ENCODE measurements at places on chromosomes 4 and X.

DNA sequence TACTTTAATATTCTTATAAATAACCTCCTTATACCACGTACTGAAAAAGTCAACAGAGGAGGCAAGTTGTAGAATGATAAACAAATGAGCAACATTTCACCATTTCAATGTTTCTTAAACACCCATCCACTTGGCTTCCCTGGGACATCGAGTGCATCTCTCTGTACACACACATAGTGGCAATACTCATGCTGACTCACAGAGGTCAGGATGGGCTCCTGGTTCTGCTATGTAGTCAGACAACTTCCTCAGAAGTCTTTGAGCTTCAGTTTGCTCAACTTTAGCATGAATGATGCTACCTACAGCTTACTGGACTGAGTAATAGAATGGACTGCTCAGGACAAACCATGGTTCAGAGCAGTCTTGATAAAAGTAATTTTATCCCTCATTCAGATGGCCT, 56.9 kb downstream of the MAD2L1 start:
- DNase-seq: no peak

DNA sequence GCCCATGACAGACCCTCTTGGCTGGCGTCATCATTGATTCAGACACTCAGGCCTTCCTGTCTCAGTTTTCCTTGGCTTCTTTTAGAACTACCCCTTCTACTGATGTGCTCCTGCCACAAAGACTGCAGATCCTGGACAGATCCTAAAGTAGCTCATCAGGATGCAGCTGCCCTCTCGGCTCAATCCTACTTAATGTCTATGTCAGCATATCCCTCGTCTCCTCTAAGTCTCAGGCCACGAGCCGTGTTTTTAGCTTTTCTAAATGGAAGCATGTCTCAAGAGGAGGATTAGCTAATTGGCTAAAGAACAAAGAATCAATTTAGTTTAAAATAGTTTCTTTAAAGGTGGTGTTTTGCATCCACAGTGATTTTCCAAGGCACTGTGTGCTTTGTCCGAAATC, 447.7 kb downstream of the STIM2 start:
- no peak for DNase-seq

DNA sequence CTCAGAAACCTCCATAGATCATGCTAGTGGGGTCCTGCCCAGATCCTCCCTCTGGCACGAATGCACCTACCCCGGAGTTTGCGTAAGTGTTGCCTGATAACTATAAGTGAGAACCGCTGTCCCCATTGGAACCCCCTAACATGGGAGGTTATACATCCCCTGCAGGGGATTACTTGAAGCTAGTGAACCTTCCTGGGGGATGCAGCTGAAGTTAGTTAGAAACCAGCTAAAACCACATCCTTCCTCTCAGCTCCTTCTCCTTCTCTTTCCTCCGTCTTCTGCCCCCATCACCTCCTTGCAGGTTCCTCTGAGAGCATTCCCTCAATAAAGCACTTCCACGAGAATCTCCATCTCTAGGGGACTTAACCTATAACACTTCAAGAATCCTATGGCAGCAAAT, 95.0 kb downstream of the ZNF827 start:
- no peak for DNase-seq

GRCh38 chrX:5979338-5979737, 249.3 kb downstream of the NLGN4X start:
- DNase-seq: no peak

GRCh38 chr4:78799551-78800495, 23.7 kb downstream of the BMP2K start:
- DNase-seq: no peak

DNA sequence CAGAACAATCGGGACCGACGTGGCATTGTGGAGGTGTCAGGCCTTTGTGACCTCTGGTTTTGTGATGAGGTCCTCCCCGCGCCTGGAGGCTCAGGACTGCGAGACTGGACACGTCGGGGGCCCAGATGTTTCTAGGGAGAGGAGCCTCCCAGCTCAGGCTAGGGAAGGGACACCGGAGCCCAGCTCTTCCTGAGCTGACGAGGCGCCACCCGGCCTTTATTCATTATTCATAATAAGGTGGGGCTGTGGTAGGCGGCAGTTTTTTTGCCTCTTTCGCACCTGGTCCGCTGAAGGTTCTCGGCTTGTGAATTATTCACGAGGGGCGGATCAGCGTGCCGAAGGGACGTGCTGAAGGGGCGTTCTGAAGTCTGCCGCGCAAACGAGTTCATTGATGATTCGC, 2.3 kb upstream of the UBA1 start:
- no peak for DNase-seq

DNA sequence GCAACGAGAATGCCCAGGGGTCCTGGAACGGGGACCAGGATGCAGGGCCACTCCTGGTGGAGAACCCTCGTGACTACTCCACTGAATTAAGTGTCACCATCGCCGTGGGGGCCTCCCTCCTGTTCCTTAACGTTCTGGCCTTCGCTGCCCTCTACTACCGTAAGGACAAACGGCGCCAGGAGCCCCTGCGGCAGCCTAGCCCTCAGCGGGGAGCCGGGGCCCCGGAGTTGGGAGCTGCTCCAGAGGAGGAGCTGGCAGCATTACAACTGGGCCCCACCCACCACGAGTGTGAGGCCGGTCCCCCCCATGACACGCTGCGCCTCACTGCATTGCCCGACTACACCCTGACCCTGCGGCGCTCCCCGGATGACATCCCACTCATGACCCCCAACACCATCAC, 24.9 kb downstream of the NLGN3 start:
- no peak for DNase-seq

GRCh38 chr4:11111876-11112275, 316.8 kb downstream of the HS3ST1 start:
- DNase-seq: no peak

DNA sequence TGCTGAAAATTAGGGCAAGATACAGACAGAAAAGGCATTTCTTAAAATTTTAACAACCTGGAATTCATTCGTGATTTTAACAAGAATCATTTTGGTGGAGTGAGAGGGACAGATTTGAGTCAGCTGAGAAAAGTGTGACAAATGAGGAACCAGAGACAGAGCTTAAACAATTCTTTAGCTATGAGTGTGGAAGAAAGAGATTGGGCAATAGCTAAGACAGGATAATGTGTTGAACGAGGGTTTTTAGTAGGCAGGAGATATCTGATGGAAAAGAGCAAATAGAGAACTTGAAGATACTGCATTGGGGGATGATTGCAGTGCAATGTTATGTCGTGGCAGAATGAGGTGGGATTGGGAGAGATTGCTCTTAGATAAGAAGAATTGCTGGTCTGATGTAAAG, 164.2 kb upstream of the SPRY1 start:
- no peak for DNase-seq

- no peak for DNase-seq
Observed at GRCh38 chr4:128068918-128069317, 7.8 kb downstream of the LARP1B start.

GRCh38 chr4:93834249-93835066, 5.9 kb downstream of the ATOH1 start:
- DNase-seq: no peak

DNA sequence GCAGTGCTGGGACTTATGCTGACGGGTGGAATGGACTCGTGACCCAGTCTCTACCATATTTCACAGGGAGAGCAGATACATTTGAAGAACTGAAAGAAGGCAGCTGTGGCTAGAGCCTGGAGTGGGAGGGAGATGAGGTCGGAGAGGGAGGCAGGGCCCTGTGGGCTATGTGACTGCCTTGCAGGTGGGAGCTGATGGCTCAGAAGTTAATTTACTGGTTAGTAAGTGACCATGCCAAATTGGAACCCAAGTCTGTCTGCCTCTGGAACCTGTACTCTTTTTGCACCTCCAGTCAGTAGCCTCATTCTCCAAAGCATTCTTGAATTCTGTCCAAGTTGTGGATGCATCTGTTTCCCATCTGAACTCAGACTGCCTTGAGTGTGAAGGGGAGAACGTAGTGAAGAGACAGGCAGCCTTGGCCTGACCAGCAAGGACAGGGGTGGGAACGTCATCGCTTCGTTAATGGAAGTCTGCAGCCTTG, 92.3 kb downstream of the REPS2 start:
- DNase-seq: no peak

- no peak for DNase-seq
Observed at GRCh38 chrX:74613370-74614092, 893 bp downstream of the RLIM start.

DNA sequence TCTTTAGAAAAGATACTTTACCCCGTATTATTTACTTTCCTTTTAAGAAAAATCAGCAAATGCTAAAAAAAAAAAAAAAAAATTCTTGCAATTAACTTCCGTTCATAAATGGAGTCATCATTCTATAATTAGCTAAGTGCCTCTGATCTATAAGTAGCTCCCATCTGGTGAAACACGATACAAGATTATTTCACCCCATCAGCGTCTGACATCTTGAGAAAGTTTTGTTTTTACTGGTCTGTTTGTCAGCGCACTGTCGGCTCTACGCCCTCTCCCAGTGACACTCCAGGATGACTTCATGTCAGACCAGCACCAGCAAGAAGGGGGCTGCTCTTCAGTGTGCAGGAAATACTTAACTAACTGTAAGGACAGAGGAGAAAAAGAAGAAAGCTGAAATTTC, 108.3 kb downstream of the AFAP1 start:
- no peak for DNase-seq

- no peak for DNase-seq
Observed at GRCh38 chr4:75995727-75996126, 5.0 kb upstream of the SDAD1 start.

DNA sequence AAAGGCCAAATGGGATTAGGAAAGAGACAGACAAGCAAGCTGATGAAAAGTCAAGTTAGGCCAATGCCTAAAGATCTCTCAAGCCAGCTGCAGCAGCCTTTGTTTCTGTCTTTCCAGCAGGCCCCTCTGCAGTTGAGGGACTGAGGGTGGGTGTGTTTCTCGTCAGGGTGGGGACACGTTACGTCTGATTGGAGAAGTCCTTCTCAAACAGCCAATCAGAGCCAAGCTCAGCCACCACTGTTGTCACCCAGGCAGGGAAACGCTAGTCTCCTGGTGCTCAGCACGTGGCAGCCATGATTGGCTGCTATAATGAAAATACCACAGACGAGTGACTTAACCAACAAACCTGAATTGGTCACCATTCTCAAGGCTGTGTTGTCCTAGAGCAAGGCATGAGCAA, 177.1 kb upstream of the LCORL start:
- no peak for DNase-seq

DNA sequence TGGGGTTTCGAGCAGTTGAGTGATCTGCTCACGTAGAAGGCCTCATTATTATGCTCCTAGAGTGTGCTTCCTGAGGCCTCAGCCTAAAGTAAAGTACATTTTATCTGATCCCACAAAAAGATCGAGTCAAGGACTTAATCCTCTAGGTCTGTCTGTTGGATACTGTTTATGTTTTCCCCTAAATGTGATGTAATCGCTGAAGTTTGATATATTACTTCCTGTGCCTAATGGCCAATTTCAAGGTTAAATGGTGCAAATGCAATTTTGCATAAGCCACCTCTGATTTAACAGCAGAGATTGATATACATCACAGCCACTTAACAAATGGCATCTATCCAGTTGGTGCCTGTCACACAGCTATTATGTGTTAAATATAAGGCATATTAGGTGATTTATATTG, 19.4 kb upstream of the SERTM2 start:
- no peak for DNase-seq

GRCh38 chr4:126850286-126850685, 782.5 kb upstream of the INTU start:
- no peak for DNase-seq
